ENCODE measurements at places on chromosomes 3 and 15.

GRCh38 chr3:64888840-64889392 is 201.1 kb upstream of the ADAMTS9 start:
- no peak for DNase-seq

GRCh38 chr3:17204049-17204650 is 319.4 kb downstream of the PLCL2 start:
- DNase-seq = no peak

GRCh38 chr3:29099775-29100174 is 181.1 kb upstream of the RBMS3 start:
- DNase-seq = no peak

GRCh38 chr15:73335471-73335870 is 33.3 kb downstream of the HCN4 start:
- DNase-seq = no peak

DNA sequence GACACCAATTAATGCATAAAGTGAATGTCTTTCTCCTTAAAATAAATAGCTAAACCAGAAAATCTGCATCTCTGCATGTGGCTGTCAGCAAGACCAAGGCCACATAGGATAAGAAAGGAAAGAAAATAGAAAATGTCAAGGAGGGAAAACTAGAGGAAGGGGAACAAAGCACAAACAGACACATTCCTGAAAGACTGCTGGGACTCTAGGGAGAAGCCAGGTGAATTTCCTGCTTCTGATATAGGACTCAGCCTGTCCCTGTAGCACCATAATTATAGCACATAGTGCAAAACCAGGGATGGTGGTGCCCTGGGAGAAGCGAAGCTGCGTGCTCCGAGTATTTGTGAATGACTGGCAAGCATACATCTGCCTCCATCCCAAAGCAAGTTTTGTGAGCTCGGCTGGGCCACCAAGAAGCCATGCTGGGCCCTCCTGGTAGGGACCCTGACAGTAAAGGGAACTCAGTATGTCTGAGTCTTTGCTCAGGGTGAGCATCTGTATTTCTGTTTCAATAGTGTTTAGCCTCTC is 14.2 kb downstream of the FSTL1 start:
- no peak for DNase-seq

GRCh38 chr3:64028754-64029153 is 5.5 kb upstream of the PSMD6 start:
- no peak for DNase-seq

GRCh38 chr15:40286061-40286532 is 3.2 kb upstream of the ANKRD63 start:
- no peak for DNase-seq

- DNase-seq = peak; percentile 27
These were observed 38.7 kb downstream of the THSD4 start for GRCh38 chr15:71153823-71154524.

DNA sequence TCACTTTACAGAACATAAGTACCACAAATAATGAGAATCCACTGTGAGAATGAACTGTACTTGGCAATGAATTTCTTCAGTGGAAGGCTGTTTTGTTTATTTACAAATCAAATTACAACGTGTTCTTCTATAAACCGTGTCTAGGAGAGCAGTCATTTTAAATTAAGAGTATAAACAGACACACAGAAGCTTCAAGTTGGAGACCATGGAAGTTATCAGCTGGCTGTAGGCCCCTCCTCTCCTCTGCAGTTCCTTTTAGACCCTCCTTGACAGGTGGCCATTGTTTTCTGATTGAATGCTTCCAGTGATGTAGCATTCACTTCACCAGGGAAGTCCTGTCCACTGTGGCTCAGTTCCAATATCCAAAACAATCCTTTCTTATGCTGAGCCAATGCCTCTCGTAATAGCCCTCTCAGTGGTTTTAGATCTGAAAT is 7.3 kb upstream of the MAPK6 start:
- no peak for DNase-seq

DNA sequence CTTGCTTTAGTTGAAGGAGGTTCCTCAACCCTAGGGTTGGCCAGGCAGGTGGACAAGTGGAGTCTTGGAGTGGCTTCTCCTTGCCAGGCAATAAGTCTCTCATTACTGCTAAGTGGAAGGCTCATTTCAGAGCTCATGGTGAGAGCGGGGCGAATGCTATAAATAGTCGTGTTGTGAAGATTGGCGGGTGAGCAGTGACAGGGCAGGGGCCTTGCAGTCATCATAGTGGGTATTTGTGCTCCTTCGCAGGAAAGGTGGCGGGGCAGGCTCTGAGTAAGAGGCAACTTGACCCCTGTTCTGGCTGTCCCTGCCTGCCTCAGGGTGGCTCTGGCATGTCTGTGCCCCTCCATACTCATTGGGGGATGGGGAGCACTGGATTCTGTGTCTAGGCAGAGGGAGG is 8.7 kb upstream of the GRM2 start:
- DNase-seq = no peak

- DNase-seq = no peak
These were observed 25.4 kb downstream of the PXK start for GRCh38 chr3:58358092-58358491.

GRCh38 chr15:38040615-38041014 is 106.2 kb downstream of the TMCO5A start:
- DNase-seq = peak; percentile 50

GRCh38 chr15:73724212-73724611 is 28.9 kb downstream of the INSYN1 start:
- no peak for DNase-seq

GRCh38 chr3:11810276-11810675 is 36.4 kb downstream of the TAMM41 start:
- peak; percentile 89 for DNase-seq

DNA sequence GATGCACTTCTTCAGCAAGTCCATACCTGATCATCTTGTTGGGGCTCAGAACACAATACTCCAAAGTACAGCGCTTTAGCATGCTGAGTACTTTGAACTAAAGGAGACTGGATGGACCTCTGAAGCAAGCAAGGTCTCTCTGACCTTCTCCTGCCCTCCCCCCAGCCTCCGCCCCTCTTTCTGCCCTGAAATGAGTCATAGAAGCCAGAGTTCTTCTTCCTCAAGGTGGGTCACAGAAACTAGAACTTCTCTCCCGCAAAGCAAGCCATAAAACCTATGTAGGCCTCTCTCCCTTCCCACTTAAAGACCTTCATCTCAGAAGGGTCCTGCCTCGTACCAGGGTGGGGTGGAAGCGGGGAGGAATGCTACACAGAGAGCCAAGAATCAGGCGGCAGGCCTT is 230.5 kb upstream of the PROK2 start:
- DNase-seq = no peak

DNA sequence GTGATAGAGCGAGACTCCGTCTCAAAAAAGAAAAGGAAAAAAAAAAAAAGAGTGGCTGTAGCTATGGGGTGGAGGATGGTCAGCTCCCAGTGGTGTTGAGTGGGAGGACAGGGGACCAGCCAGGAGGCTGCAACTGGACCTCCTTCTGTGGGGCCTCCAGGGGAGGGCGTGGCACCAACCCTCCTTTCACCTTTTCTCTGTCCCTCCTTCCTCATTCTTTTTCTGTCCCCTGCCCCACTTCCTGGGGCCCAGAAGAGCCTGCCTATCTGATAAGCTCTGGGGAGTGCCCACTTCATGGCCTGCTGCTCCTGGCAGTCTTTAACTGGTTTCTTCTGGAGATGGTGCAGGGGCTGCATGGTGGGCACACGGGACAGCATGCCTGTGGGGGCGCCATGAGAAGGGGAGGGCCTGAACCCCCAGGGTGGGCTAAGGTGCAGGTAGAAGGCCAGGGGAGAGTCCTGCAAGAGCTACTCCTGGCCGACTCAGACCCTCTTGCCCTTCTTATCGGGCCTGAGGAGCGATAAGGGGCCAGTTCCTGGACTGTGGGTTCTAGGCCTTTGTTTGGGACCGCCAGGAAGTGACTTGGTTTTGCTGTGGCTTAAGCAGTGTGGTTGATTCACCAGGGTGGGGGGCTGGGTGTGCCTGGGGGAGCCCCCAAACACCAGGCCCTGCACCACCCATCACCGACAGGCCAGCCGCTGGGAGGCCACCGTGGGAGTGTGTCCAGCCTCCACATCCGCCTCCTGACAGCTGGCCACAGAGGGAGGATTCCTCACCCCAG is 49.4 kb upstream of the FLNB start:
- DNase-seq = no peak
